ENCODE measurements at places on chromosomes 13 and 19. TPM values are rescaled to one million over a fixed set of nuclear protein-coding genes. Genes with fewer than 3 reads are reported as not detected.

ZNF610 gene
- total RNA-seq = 2.3 TPM

NPAS1 gene
- 0.52 TPM for total RNA-seq

C1QTNF9B gene
- total RNA-seq = not detected

GZMM gene
- not detected for total RNA-seq

FAAP24 gene
- 1.3 TPM for total RNA-seq

DACH1 gene
- total RNA-seq = 0.05 TPM

DNA sequence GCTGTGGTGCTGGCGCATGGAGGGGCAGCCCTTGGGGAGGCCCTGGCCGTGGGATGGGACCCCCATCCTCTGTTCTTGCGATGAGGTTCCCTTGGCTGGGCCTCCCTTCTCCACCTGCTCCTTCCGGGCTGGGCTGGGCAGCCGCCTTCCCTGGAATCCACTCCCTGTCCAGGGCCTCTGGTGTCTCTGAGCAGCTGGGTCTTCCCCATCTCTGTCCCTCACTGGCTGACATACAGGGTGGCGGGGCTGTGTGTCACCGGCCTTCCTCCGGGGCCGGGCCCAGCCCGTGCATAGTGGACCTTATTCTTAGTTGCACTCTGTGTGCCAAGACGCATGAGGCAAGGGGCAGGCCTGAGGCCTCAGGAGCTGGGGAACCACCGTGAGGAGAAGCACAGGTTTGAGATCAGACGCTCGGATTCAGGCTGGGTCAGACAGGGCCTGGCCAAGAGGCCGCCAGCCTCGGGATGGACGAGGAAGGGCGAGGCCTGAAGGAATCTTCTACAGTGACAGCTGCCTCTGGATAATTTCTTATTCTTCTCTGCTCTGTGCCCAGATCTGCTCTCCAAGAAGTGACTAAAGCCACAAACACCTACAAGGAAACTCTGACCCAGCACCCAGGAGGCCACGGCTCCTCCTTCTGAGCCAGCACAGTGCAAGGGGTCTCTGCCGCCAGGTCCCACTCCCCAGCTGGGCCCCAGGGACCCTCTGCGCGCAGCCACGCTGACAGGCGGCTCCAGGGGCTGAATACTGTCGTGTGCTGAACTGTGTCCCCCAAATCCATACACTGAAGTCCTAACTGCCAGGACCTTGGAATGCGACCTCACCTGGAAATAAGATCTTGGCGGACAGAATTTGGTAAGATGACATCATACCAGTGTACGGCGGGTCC lies 11.0 kb downstream of the SGTA start:
- DNase-seq = no peak

All from renal cortical epithelial cell (primary cell).